ENCODE measurements at places on chromosomes 5 and 9. TPM values are rescaled to one million over a fixed set of nuclear protein-coding genes. Genes with fewer than 3 reads are reported as not detected.

DNA sequence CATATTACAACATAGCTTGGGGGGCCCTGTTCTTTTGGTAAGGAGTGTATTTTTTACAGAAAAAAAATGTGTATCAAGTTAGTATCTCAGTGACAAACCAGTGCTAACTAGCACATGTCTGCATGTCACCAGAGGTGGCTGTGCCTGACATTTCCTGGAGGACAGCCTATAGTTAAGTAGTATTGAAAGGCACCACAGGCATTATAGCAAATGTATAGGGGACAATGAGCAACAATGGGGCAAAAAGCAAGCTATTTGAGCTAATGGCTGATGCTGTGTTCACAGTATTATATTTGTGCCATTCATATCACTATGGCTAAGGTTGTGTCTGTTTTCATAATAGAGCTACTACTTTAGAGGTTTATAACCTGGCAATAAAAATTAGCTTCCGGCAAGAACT, 1644.0 kb downstream of the MAT2B start:
- no peak for DNase-seq

- DNase-seq, result no peak
Observed at GRCh38 chr9:136921307-136921706, 23.2 kb downstream of the FBXW5 start.

Gene SRP19
- 41.0 TPM for total RNA-seq

Gene TNFSF8
- not detected for total RNA-seq

Gene MAMDC2
- 6.0 TPM for total RNA-seq

GRCh38 chr5:77029376-77029885, 773 bp upstream of the AGGF1 start:
- DNase-seq, result no peak

Gene BRINP1
- total RNA-seq, result 18.4 TPM

Gene ACOT12
- not detected for total RNA-seq

Gene SPIN1
- 122 TPM for total RNA-seq

GRCh38 chr5:17816505-17816904, 182.2 kb downstream of the TAF11L14 start:
- DNase-seq, result no peak

Gene KLHL3
- total RNA-seq, result 18.2 TPM

Gene SCGB3A2
- 57.3 TPM for total RNA-seq
